IMR-90 (cell line): ENCODE measurements at places on chromosomes 4 and X. TPM values are rescaled to one million over a fixed set of nuclear protein-coding genes. Genes with fewer than 3 reads are reported as not detected.
A peak's percentile ranks its signal among the peaks of the same experiment; 100 is the strongest.

CSAG2 gene
- not detected in 2 replicates for total RNA-seq

CTAG1B gene
- total RNA-seq, result not detected in 2 replicates

GRCh38 chrX:12811658-12812057 is 20.4 kb downstream of the PRPS2 start:
- H3K27me3 ChIP-seq, result no peaks in the 10 kb centered on the region
- H3K4me3 ChIP-seq, result no peak overlapping the region
- H3K27ac ChIP-seq, result no peak overlapping the region
- DNase-seq, result no peak
- no peaks in the 10 kb centered on the region for H3K4me1 ChIP-seq

DNA sequence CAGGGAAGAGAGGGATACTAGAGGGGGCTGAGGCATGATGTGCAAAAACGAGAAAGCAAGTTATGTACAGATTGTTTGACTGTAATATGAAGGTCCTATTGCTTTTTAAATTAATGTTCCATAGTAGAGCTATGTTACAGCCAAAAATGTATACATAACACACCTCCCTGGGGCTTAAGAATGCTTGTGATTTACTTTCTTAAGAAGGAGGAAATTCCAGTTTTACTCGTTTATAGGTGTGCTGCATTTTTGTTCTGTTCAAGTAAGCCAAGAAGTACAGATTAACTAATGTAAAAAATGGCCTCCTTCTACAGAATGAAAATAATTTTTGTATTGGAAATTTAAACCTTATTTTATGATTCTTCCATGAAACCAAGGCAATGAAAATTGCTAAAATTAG is 614.4 kb upstream of the NR3C2 start:
- H3K27ac ChIP-seq, result no peak overlapping the region
- H3K4me3 ChIP-seq, result no peak overlapping the region
- DNase-seq, result no peak
- no peaks in the 10 kb centered on the region for H3K4me1 ChIP-seq

DNA sequence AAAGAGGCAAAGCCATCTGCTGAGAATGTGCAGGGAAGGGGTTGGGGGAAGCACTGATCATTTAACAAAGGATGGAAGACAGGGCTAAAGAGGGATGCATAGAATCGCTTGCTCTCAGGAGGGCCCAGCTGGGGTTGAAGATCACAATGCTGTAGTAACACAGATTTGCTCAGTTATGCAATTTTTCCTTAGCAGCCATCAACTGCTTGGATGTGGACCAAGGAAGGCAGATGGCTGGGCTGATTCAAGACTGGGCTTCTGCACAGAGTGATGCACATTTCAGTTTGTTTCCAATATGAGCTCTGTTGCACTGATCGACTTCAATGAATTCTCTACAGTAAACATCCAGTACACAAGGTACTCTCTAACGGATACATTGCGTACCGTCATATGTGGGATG is 127.8 kb upstream of the TBL1X start:
- DNase-seq, result peak; percentile 79
- no peaks in the 10 kb centered on the region for H3K36me3 ChIP-seq
- no peak overlapping the region for H3K27ac ChIP-seq
- H3K4me1 ChIP-seq, result peaks cover 10% of the 10 kb centered on the region
- H3K4me3 ChIP-seq, result no peak overlapping the region

GRCh38 chr4:14321723-14322122 is 680.6 kb upstream of the CPEB2 start:
- no peaks in the 10 kb centered on the region for H3K4me1 ChIP-seq
- no peak overlapping the region for H3K27ac ChIP-seq
- no peak overlapping the region for H3K4me3 ChIP-seq

GRCh38 chrX:38662640-38663039 is 101.3 kb downstream of the TSPAN7 start:
- no peaks in the 10 kb centered on the region for H3K4me1 ChIP-seq
- no peaks in the 10 kb centered on the region for H3K36me3 ChIP-seq
- H3K27ac ChIP-seq, result no peak overlapping the region
- H3K4me3 ChIP-seq, result no peak overlapping the region

DNA sequence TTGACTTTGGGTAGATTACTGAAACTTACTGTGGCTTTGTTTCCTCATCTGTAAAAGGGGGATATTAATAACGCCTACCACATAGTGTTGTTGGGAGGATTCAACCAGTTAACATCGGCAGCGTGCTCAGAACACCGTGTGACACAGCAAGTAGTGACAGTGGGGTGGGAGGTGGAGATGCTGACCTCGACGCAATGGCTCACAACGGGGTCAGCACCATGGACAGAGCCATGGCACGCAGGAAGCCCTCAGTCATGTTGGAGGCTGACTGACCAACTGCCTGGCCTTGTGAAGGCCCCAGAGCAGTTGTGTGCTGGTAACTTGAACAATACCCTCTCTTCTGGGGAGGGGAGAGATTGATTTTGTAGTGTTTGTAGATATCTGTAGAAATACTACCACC is 93.2 kb downstream of the WFS1 start:
- H3K36me3 ChIP-seq, result no peaks in the 10 kb centered on the region
- H3K4me3 ChIP-seq, result no peak overlapping the region
- no peaks in the 10 kb centered on the region for H3K4me1 ChIP-seq
- H3K27me3 ChIP-seq, result peaks cover 11% of the 10 kb centered on the region
